ENCODE measurements at places on chromosomes 11 and 22.
A peak's percentile ranks its signal among the peaks of the same experiment; 100 is the strongest.

DNA sequence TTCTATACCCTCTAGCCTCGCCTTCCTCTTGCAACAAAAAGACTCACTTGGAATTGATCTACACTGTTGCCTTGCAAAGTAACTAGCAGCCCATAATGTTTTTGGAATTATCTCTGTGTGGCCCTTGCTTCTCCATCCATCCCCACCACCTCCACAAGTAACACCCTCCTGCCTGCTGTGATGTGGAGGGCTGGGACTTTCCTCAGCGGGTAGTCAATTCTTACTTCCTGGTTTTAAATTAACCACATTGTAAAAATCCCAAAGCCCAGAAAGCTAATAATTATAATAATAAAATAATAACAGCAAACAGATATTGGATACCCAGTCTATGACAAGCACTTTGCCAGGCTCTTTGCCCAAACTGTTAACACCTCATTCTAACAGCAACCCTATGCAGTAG, 40.8 kb upstream of the GALNT18 start:
- no peak for DNase-seq

GRCh38 chr11:79344753-79345294, 96.0 kb downstream of the TENM4 start:
- DNase-seq: no peak

- DNase-seq: peak; percentile 40
Observed at GRCh38 chr11:34512840-34513681, 533 bp downstream of the ELF5 start.

GRCh38 chr22:22877523-22878210, 9.9 kb upstream of the IGLL5 start:
- peak; percentile 57 for DNase-seq

DNA sequence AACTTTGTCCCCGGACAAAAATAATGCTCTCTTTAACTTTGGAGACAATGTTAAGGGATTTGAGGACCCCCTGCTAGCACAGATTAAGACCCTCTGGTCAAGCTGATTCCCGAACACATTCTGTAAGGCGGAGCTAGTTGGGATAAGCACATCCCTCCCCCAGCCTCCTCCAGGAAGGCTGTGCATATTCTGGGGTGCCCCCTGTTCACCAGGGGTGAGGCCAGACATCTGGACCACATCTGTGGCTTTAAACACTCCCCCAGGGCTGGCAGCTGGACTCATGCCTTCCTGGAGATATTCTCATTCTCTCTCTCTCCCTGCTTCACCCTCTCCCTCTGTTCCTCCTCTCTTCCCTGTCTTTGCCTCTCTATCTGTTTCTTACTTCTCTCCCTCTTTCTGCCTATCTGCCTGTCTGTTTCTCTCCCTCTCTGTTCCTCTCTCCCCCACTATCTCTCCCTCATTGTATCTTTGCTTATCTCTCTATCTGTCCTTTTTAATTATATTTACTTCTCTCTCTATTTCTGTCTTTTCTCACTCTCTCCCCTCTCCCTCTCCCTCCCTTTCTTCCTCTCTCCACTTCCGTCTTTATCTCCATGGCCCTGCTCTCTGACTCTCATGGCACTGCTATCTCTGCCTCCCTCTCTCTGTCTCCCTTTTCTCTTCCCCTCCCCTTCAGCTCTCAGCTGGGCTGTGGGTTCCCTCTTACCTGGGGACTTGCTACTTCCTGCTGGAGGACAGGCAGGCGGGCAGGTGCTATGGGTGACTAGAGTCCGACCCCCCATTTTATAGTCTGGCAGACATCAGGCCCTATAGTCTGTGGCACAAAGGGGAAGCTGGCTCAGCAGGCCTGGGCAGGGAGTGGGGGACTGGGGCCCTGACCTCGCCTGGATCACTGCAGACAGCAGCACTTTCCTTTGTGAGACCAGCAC, at the start of gene CRYBB1:
Gene CRYBB1, minus strand, starts transcription at position 757 of the 929 bp plus-strand sequence. CDS start 1,708 bp downstream, outside the sequence.
- DNase-seq: no peak

- DNase-seq: no peak
Observed at GRCh38 chr11:114185436-114185835, 110.8 kb upstream of the NNMT start.

GRCh38 chr22:28171115-28171514, 252.1 kb upstream of the PITPNB start:
- DNase-seq: no peak

GRCh38 chr11:40338062-40338461, 1121.4 kb downstream of the LRRC4C start:
- DNase-seq: no peak

GRCh38 chr11:61152816-61153592, 8.2 kb downstream of the VPS37C start:
- no peak for DNase-seq

DNA sequence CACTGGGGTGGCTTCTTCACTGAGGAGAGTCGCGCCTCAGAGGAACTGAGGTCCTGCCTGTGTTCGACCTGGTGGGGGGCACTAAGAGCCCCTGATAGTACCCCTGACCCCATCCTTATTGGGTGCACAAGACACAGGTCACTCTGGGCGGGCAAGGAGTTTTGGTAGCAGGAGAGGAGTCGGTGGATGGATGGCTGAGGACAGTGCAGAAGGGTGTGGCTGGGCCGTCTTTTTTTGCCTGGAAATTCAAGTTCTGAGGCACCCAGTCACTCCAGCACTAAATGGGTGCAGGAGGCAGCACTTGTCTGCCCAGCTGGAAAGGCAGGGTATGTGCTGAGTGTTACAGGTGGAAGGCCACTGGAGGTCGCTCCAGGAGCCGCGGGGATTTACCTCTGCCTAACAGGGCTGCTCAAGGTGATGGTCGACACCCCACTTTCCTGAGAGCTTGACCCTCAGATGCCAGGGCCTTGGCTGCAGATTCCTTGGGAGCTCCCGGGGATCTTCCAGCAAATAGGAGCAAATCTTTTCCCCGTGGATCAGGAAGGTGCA, 960 bp downstream of the TSSC4 start:
- DNase-seq: no peak

GRCh38 chr11:116970485-116971292, 127.5 kb downstream of the SIK3 start:
- no peak for DNase-seq

GRCh38 chr11:118619444-118620197, 12.2 kb downstream of the PHLDB1 start:
- no peak for DNase-seq

DNA sequence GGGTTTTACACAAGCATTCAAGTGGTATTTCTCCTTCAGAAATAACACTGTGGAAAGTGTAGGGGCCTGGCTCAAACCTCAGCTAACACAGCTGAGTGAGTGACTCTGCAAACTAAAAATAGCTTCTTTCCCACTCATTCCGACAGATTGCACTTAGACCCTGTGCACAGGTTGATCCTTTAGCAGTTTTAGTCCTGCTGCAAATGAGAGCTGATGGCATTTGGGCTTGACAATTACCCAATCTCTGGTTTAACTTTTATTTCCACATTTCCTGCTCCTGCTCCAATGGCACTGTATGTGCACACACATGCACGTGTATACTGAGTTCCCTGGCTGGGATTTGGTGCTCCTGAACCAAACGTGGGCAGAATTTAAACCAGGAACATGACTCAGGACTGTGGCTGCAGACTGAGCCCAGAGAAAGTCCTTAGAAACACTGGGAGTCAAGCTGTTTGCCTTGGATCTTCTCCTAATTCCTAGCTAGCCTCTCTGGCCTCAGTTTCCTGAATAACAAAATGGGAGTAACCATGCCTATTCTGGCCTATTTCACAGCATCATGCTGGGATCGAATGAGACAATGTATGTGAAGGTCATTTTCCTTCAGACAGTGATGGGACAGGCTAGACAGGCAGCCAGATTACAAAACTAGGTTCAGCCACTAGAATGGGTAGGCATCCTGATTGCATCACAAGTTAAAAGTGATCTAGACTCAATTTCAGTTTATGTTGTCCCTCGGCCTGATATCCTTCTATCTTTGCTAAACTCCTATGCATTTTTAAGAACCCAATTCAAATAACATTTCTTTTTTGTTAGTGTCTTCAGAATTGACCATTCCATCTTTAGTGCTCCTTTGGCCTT, 58.2 kb downstream of the SERGEF start:
- no peak for DNase-seq

GRCh38 chr11:61364012-61364675, 2.0 kb downstream of the TMEM138 start:
- DNase-seq: no peak

- no peak for DNase-seq
Observed at GRCh38 chr11:27367881-27368280, 4.9 kb upstream of the CCDC34 start.

GRCh38 chr11:122998727-122999366, 17.2 kb upstream of the BSX start:
- DNase-seq: no peak

GRCh38 chr11:61141601-61142028, 19.6 kb downstream of the VPS37C start:
- no peak for DNase-seq

- DNase-seq: no peak
Observed at GRCh38 chr11:125724125-125724524, 22.0 kb upstream of the PATE1 start.

- no peak for DNase-seq
Observed at GRCh38 chr22:39363751-39364515, 14.1 kb downstream of the SYNGR1 start.

DNA sequence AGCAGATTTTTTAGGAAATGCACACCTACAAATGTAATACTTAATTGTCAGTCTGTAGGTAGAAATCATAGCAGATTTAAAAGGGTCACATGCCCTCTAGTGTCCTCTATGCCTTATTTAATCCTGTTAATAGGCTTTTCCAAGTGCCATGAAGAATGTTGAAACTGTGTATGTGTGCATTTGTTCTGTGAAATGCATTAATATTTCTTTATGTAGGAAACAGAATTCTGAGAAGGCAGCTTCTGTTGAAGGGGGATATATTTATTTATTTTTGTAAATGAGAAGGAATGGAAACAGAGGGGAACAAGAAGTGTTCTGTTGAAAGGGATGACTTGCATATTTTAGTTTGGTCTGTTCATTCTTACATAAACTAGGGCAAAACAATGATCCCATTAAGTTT, 51.0 kb downstream of the SVIP start:
- DNase-seq: no peak

- DNase-seq: no peak
Observed at GRCh38 chr22:35032571-35032970, 33.4 kb upstream of the ISX start.

- no peak for DNase-seq
Observed at GRCh38 chr11:127074151-127074761, 73.7 kb upstream of the KIRREL3 start.

DNA sequence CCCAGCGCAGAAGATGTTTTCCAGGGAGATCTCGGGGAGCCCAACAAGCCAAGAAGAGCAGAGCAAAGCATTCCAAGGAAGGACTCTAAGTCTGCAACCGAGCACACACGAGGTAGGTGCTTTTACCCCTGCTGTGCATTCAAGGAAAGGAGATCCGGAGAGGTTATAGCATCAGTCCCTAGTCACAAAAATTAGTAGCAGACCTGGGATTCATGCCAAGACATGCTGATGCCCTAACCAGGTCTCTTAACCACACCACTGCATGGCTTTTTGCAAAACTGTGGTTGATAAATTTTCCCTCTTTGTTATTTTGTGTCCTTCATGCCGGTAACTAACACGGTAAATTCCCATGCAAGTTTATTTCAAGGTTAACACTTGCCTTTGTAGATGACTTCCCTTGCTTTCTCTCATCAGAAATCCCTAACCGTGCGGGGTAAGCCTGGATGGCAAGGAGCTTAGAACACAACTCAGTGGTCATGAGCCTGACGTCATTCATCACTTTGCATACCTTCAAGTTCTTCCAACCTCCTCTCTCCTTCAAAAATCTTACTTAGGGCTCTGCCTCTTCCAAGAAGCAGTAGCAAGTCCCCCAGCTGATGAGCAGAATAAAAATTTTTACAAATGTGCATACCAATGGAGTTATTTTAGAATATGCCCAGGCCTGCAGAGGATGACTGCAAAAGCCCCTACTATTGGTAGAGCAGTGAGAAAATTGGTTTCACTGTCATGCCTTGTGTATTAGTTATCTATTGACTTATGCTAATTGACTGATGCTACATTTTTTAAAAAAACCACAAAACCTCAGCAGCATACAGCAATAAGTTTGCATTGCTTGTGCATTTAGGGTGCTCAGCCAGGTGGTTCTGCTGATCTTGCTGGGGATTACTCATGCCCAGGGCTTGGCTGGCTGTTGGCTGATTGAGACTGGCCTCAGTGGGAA, 465.1 kb downstream of the MN1 start:
- DNase-seq: no peak

DNA sequence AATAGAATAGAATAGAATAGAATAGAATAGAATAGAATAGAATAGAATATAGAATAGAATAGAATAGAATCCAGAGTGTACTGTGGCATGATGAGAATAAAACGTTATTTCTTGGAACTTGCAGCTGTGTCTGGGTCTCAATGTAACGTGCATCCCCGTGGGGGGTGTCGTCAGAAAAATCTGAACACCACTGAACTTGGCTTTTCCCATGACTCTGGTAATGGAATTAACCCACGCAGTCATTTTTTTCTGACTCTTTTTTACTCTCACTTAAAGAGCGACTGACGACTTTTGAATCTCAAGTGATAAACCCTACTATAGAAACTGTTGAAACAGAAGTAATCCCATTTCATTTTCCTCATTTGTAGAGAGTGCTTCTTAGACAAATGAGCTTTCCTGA, 92.4 kb upstream of the BID start:
- no peak for DNase-seq

GRCh38 chr22:39820256-39820655, 73.3 kb downstream of the ENTHD1 start:
- DNase-seq: no peak

GRCh38 chr11:79087238-79087960, 353.4 kb downstream of the TENM4 start:
- no peak for DNase-seq

GRCh38 chr11:75627906-75628668, 40.8 kb downstream of the MAP6 start:
- no peak for DNase-seq

DNA sequence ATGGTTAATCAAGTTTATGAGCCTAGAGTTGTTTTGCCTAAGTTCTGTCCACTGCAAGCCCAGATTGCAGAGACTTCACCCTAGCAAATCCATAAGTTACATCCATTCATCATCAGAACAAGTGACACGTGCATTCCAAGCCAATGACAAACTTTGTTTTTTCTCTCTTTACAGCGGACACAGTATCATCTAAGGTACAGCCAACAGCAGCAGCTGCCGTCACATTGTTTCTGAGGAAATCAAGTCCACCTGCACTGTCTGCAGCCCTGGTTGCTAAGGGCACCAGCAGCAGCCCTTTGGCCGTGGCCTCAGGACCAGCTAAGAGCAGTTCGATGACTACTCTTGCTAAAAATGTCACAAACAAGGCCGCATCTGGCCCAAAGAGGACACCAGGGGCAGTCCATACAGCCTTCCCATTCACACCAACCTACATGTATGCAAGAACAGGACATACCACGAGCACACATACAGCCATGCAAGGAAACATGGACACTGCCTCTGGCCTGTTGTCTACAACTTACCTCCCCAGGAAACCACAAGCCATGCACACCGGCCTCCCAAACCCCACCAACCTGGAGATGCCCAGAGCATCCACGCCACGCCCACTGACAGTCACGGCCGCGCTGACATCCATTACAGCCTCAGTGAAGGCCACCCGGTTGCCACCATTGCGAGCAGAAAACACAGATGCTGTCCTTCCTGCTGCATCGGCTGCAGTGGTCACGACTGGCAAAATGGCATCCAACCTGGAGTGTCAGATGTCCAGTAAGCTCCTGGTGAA, 155.8 kb downstream of the C11orf91 start:
- no peak for DNase-seq

- DNase-seq: no peak
Observed at GRCh38 chr11:120747850-120748814, 236.6 kb downstream of the GRIK4 start.

GRCh38 chr11:104328512-104328907, 164.6 kb upstream of the PDGFD start:
- DNase-seq: no peak
